ENCODE measurements at places on chromosomes 16 and 17.

GRCh38 chr16:10878328-10878643 is 1.3 kb downstream of the CIITA start:
- DNase-seq, result no peak

GRCh38 chr16:52384378-52384777 is 162.6 kb downstream of the TOX3 start:
- no peak for DNase-seq

- no peak for DNase-seq
Measured at GRCh38 chr17:65925606-65926307, 266.2 kb downstream of the CEP112 start.

DNA sequence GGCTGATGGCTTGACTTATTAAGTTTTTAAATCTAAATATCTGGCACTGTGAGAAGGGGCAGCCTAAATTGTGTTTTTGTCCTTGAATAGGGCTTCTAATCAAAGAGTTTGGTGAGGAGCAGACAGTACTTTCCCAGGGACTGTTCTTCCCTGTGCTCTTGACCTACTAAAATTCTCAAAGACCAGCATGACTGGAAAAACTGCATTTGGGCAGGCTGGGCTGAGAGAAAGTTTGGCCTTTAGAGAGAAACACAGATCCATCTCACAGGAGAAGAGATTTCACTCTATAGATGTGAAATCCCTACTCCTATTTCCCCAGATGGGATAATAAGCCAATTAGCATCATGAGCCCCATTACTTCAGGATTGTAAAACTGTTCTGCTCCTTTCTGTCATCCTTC is 7.3 kb downstream of the PCTP start:
- DNase-seq, result no peak

DNA sequence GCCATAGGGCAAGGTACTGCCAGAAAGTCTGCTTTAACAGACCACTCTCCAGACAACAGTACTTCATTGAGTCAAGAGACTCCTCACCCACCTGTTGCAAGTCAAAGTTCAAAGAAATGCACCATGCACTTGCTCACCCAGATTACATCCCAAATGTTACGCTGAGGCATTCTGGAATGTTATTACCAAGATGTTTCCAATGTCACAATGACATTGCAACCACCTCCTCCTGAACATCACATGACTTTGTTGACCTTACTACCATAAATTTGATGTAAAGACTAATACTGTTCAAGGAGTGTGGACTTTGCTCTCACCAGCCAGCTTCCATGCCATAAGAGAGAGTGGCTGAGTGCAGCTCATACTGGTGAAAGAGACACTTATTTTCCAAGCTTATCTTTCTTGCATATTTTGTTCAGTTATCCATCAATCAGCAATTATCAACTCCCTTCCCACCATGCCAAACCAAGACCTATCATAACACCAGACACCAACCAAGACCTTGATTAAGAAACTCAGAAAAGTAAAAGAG is 58.5 kb upstream of the BCAR1 start:
- DNase-seq, result no peak

DNA sequence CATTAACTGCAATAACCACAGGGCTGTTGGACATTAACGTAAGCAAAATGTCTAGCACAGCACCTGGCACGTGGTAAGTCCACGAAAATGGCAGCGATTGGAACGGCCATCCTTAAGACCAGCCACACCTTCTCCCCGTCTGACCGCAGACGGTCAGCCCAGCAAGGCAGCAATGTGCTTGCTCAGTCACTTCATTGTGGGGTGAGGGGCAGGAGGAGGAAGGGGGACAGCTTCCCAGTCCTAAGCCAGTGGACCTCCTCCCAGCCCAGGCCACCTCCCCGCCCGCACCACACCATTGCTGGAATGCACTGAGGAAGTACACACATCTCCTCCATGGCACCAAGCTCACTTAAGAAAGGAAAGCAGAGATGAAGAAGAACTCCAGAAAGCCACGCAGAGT is 8.6 kb upstream of the MYLK3 start:
- no peak for DNase-seq

DNA sequence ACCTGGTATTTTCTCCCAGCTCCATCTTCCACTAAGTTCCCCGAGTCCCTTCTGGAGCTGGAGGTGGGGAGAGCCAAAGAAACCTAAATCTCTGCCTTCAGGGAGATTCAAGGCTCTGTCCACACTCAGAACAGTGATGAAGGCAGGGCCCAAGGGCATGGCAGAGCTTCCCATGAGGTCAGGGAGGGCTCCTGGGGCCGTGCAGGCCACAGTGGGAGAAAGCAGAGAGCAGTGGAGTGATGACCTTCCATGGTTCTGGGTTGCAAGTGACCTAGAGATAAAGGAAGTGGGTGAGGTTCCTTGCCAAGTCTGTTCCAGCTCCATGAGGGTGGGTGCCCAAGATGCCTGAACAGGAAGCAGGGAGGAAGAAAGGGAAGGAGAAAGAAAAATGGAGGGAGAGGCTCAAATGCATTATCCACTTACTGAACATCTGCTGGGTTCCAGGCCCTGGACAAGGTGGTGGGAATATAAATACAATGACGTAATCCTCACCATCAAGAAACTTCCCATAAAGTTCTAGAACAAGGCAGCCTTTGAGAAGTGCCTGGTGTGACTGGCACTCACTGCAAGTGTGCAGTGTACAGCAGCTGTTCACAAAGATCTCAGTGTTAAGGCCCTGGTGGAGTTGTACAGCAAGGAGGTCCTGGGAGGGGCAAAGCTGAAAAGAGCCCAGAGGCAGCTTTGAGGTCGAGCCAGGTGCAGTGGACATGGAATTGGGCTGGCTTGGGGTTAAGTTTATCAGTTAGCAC is 13.3 kb downstream of the TBKBP1 start:
- no peak for DNase-seq

- DNase-seq, result no peak
Measured at GRCh38 chr17:73096211-73096610, 3.7 kb upstream of the SLC39A11 start.

GRCh38 chr16:73355981-73356380 is 308.1 kb upstream of the ZFHX3 start:
- DNase-seq, result no peak

GRCh38 chr17:35731239-35731916 is at the start of gene RASL10B:
Gene RASL10B, plus strand, starts transcription at chr17:35731639. Its CDS starts 3,546 bp downstream, at chr17:35735185.
- DNase-seq, result no peak

DNA sequence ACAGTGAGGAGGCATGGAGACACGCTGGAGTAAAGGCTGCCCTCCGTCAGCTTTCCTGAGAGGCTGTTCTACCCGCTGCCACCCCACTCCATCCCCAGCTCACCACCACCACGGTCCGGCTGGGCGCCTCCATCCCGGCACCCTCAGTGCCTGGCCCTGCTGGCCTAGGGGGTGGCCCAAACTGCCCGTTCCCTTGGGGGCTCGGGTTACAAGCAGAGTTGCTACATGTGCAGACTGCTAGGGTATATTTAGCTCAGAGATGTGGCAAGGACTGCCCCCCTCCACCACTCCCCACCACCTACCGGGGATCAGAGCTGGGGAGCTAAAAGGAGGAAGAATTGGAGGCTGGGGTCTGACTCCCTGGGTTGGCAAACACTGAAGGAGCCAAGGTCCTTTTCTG is 4.1 kb downstream of the CACNB1 start:
- no peak for DNase-seq

DNA sequence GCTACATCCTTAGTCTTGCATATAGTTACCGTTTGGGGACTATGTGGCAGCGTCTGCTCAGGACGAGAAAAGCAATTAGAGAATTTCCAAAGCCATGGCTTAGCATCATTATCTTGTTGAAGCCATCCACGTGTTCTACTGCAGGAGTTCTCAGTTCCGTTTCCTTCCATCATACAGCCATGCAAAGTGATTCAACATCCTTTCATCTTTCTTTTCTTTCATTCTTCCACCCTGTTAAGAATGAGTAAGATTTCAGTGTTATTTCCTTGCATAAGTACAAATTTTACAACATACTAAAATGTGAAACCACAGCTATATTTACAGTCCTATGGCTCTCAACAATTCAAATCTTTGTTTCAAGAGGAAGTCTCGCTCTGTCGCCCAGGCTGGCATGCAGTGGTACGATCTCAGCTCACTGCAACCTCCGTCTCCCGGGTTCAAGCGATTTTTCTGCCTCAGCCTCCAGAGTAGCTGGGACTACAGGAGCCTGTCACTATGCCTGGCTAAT is 3.8 kb downstream of the MARF1 start:
- no peak for DNase-seq

All from left renal pelvis (tissue), 4 donors.